CD4-positive, alpha-beta T cell treated with Interferon gamma for 1 hour (primary cell): ENCODE measurements at places on chromosomes 2 and 18.

DNA sequence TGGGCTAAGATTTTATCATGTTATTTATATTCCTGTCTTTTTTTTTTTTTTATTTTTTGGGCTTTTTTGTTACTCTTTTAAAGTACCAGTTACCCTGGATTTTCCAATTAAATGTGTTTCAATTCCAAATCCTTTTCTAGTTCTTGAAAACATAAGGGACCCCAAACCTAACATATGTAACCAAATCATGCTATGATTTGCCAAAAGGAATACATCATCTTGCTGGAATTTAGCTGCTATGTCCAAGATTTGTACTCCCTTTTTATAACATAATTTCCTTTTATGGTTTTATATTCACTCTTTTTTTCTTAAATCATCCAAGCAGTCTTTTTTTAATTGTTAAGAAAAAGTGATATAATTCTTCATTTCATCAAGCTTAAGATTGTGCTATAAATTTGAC, 60.9 kb upstream of the DSEL start:
- no peak for DNase-seq

GRCh38 chr2:235170536-235171521, 219.0 kb downstream of the SH3BP4 start:
- no peak for DNase-seq

GRCh38 chr18:8882632-8883408, 177.5 kb downstream of the MTCL1 start:
- no peak for DNase-seq

- DNase-seq: no peak
Observed at GRCh38 chr2:160300203-160300602, 100.1 kb upstream of the ITGB6 start.

- DNase-seq: no peak
Observed at GRCh38 chr2:98589489-98589888, 18.8 kb downstream of the COA5 start.

GRCh38 chr18:31828613-31829012, 67.9 kb upstream of the SLC25A52 start:
- no peak for DNase-seq

DNA sequence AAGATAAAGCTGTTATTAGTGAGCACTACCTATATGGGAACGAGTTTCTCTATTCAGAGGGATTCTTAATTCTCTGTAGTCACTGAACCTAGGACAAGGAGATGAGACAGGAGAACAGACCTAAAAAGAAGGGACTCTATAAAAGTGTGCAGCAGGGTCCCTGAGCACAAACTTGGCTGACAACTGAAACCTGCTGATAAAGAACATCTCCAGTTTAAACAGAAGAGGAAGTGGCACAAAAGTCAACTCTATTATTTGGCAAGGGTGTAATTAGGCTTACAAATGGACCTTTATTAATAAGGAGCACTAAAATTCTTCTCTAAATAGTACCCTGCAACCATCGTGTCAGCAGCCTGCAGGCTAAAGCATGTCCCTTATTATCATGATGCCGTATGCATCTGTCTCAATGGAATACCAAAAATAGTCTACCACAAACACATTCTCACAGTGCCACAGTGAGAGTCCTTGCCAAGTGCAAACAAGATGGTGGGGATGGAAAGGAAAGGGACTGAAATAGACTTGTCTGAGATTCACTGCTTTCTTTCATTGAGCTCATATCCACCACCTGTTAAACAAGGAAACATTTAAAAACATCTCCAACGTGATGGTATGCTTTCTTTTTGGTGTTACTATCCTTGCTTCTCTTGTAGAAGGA, 260.2 kb downstream of the INSIG2 start:
- DNase-seq: no peak

DNA sequence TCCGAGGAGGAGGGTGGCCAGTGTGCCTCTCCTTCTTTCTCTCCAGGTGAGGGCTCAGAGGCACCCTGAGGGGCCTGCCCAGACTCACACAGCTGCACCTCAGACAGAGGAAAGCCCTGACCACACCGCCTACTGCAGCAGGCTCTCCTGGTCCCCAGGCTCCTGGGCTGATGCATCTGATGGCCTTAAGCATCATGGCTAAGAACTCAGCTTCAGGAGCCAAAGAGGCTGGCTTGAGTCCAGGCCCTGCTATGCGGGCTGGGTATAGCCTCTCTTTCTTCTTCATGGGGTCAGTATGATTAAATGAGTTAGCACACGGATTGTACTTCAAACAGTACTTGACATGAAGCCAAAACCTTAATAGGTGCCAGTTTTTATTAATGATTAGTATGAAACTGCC, 89.6 kb downstream of the TGFA start:
- no peak for DNase-seq

- DNase-seq: no peak
Observed at GRCh38 chr2:189661957-189662321, 680 bp downstream of the ASNSD1 start.

DNA sequence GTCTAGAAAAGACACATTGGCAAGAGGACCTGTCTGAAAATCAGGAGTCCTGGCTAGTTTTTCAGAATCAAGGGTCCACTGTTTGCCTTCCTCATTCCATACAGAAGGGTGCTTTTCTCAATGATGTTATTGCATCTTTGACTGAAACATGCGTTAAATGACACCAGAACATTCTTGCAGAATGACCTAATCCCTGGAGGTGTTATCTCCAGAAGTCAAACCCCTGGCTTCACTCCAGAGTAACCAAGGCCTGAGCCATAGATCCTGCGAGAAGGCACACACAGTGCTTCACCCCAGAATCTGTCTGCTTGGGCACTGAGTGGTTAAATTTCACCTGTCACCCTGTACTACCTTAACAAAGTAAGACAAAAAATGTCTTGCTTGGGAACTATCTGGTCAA, 1055.2 kb upstream of the FANCL start:
- no peak for DNase-seq

DNA sequence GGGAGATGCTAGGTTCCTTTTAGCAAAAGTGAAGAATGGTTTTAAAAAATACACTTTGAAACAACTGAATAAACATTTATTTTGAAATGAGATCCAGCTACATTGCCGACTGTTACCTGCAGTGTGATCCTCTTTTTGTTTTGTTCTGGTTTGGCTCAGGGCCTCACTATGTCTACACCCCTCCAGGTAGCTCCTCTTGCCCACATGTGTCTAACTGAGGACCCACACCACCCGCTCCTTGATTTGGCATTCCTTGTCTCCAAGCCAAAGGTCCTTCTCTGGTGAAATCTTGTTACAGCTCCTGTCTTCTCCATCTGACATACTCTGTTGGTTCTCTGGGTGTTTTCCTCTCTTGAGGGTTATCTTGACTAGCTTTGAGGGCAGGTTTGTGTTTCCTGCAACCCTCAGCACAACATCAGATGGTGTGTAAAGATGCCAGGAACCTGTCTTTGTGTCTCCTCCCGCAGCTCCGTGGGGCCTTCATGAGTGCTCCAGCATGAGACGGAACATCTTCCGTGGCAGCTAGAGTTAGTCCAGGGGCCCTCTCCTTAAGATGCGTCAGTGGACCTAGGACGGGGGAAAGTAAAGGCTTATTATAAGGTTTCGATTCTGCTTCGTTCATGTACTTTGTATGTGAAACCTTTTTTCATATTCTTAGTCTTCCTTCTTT, 32.1 kb downstream of the MAP4K4 start:
- DNase-seq: no peak

DNA sequence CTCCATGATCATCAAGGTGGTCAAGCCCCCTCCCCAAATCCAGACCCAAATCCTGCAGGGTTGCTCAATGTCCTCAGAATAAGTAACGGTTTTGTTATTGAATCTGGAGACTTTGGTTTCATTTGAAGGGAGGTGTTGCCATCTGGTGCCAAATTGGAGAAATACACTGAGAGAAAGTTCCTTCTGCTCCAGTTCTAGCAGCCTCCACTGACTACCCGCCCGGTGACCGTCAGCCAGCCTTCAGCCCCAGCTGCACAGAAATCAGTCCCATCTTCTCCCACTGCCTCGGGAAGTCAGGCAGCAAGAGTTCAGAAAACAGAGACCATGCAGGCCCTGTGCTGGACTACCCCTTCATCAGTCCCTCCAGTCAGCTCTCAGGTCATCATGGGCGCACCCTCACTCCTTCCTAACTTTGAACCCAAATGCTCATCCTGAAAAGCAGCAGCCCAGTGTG, 38.7 kb downstream of the PKDCC start:
- DNase-seq: peak; percentile 9

GRCh38 chr2:191501561-191502168, 176.3 kb upstream of the NABP1 start:
- DNase-seq: no peak

GRCh38 chr18:55744206-55744605, 156.2 kb upstream of the TCF4 start:
- no peak for DNase-seq
